Astrocyte (in vitro differentiated cells and primary cell): ENCODE measurements at places on chromosomes 3 and 15. TPM values are rescaled to one million over a fixed set of nuclear protein-coding genes. Genes with fewer than 3 reads are reported as not detected.

- no peak for DNase-seq
These were observed 307.4 kb upstream of the DPPA4 start for GRCh38 chr3:109644746-109645145.

DNA sequence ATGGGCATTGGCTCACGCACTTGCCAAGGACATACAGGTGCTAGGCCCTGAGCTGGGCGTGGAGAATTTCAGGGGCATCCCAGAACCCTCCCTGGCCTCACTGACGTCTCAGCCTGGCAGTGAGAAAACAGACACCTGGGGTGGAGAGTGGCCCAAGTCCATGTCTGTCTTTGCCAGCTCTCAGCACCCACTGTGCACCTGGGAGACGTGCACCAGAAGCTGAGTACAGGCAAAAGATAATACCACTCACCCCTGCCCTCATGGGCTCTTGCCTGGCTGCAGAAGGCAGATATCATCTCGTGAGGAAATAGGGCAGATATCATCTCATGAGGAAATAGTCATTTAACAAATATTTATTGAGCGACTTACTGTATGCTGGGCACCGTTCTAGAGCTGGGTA lies 8.0 kb downstream of the LOXL1 start:
- DNase-seq: no peak

The TUSC7 gene
- not detected in 2 replicates for total RNA-seq

- no peak for DNase-seq
These were observed 62.2 kb downstream of the WDR76 start for GRCh38 chr15:43889042-43889441.

The RHCG gene
- 0.18 TPM in 1 of 2 replicates, not detected in the other for total RNA-seq
